ENCODE measurements at places on chromosomes 4 and X.
A peak's percentile ranks its signal among the peaks of the same experiment; 100 is the strongest.

DNA sequence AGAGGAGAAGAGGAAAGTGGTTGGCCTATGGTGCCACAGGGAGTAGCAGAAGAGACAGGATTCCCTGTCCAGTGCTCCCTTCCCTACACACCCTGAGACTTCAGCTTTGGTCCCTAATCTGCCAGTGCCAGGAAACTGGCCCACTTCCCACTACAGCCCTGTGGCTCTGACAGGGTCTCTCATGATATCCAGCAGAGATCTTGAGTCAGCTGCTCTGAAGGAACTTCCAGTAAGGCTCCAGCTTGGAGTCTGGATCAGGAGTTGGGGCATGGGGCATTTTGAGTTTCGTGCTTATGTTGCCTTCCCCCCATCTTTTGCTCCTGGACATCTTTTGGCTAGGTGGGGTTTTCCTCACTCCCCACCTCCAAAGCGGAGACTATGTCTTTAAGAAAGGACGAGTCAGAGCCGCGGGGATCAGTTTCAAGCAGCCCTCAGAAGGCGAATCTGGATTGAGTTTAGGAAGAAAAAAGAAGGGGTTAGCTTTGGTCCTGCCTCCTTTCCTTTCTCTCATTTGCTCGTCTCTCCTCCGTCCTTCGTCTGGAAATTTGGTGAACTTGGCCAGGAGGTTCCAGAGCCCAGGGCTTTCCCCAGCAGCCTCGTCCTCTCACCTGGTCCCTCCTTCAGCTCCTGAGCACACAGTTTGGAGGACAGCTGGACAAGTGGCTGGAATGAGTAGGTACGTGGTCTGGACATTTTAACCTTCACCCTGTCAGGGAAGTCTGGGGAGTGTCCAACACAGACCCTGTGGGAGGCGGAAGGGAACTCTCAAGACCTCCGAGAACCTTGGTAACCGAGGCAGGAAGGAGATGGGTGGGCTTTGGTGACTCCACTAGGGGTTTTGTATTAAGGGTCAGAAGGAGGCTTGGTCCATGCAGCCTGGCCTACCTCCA, 104.4 kb downstream of the RTL5 start:
- DNase-seq: no peak

- DNase-seq: no peak
Observed at GRCh38 chr4:145723336-145723735, 43.4 kb downstream of the C4orf51 start.

GRCh38 chr4:186021461-186022167, 47.3 kb upstream of the TLR3 start:
- peak; percentile 59 for DNase-seq

GRCh38 chr4:82998898-82999297, 11.7 kb downstream of the LIN54 start:
- DNase-seq: no peak

DNA sequence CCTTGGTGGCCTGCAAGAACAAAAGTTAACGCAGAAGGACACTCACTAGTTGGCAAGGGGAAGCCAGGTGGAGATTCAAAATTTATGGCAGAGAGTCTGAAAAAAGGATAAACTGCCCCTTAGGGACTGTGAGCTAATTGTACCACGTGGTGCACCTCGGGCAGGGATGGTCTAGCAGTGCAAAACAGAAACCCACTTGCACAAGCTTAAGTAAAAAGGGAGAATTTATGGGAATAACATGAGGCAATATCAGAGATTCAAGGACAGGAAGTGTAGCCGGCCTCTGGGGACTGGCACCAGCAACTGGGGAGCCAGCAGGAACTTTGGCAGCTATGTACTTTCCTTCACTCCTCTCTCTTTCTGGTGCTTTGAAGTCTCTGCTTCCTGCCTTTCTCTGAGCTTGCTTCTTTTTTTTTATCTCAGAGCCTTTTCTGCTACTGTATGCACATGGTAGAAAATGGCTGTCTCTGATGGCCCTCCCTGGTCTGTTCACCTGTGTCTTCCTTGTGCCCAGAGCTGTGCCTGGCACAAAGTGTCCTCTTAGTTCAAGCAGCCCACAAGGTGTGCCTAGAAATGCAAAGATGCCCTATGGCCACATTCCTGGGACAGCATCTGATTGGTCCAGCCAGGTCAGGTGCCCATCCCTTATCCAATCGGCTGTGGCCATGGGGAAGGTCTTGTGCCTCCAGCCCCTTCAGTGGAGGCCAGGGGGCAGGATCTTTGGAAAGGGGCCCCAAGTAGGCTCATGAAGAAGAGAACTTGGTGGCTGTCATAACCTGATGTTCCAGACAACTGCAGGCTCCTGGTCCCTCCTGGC, 114.8 kb upstream of the ATP6AP2 start:
- DNase-seq: no peak

- DNase-seq: no peak
Observed at GRCh38 chrX:125405339-125405738, 85.7 kb downstream of the TEX13C start.

GRCh38 chr4:2832309-2832980, 11.2 kb upstream of the ADD1 start:
- no peak for DNase-seq

- DNase-seq: peak; percentile 53
Observed at GRCh38 chr4:24489870-24490269, 94.5 kb downstream of the DHX15 start.

DNA sequence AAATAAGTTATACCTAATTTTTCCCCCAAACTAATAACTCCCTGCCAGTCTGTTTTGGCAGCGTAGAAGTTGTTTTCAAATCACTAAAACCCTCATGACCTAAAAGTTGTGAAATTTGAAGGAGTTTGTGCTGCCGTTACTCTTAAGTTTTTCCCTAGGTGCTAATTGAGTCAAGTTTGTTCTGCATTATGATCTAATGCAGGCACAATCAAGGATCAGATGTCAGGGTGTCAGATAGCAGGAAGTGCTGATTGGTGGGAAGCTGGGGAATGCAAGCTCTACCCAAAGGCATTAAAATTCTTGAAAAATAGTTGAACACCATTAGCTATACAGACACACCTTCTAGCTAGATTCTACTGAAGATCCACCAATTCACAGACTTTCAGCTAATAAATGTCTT, 51.9 kb downstream of the ARX start:
- DNase-seq: no peak

- DNase-seq: no peak
Observed at GRCh38 chrX:79162076-79162475, 17.6 kb downstream of the GPR174 start.

GRCh38 chr4:121597346-121597934, 99.3 kb downstream of the ANXA5 start:
- peak; percentile 14 for DNase-seq

- peak; percentile 17 for DNase-seq
Observed at GRCh38 chr4:77232653-77233052, 75.6 kb downstream of the CCNG2 start.

- DNase-seq: no peak
Observed at GRCh38 chr4:130648570-130648969, 1552.6 kb downstream of the C4orf33 start.

DNA sequence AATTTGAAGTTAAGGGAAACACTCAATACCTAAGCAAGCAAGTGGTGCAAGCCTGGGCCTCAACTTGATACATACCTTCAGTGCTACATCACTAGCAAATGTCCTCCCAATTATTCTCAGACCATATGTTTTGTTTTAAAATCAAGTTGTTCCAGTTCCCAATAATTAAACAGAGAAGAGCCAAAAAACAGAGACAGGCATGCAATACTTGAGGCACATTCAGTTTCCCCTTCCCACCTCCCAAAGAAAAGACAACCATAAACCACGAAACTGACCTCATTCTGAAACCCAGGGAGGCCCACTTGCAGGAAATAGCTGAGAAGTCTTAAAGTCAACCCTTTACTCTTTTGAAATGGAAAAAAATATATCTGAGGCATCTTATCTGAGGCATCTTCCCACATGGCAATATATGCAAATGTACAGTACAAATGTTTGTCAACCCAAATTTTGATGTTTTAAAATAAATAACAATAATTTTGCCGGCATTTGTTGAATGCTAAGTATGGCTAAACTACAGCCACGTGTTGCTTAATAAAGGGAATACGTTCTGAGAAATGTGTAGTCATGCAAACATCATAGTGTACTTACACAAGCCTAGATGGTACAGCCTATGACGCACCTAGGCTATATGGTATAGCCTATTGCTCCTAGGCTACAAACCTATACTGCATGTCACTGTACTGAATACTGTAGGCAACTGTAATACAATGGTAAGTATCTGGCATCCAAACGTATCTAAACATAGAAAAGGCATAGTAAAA, 147.5 kb downstream of the TSPAN5 start:
- DNase-seq: peak; percentile 92

GRCh38 chrX:41616255-41616654, 72.5 kb upstream of the GPR34 start:
- DNase-seq: no peak

- no peak for DNase-seq
Observed at GRCh38 chr4:139558235-139559088, 2.4 kb upstream of the SETD7 start.

- DNase-seq: no peak
Observed at GRCh38 chrX:40167850-40168479, 70.2 kb upstream of the BCOR start.

DNA sequence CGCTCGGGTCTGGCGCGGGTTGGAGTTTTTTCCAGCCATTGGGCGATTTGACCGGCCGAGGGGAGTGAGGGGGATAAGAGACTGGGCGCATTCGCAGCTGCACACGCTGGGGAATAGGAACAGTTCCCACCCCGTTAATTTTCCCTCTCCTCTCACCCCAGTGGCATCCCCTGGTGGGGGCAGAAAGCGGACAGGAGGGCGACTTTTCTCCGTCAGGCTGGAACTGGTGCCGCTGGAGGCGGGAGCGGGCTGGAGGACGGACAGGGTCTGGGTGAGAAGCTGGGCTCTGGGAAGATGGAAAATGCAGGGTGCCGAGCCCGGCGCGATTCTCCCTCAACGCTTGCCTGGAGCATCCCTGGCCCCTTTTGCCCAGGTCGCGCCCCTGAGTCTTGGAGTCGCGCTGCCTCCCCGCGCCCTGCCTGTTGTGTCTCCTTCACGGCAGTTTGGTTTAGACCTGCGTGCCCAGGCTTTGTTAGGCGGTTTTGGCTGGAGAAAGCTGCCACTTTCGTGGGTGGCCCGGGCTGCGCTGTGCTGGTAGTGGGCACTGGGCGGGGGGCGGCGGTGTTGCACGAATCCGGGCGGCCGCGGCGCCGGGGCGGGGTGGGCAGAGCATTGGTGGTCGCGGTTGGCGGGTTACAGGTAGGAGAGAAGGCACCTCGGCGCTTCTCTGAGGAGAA, 2.0 kb downstream of the ADGRL3 start:
- DNase-seq: no peak

DNA sequence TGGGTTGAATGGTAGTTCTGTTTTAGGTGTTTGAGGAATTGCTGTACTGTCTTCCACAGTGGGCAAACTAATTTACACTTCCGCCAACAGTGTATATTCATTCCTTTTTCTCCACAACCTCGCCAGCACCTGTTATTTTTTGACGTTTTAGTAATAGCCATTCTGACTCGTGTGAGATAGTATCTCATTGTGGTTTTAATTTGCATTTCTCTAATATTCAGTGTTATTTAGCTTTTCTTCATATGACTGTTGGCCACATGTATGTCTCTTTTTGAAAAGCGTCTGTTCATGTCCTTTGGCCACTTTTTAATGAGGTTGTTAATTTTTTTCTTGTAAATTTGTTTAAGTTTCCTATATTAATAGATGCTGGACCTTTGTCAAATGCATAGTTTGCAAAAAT, 26.9 kb upstream of the WDR17 start:
- no peak for DNase-seq

DNA sequence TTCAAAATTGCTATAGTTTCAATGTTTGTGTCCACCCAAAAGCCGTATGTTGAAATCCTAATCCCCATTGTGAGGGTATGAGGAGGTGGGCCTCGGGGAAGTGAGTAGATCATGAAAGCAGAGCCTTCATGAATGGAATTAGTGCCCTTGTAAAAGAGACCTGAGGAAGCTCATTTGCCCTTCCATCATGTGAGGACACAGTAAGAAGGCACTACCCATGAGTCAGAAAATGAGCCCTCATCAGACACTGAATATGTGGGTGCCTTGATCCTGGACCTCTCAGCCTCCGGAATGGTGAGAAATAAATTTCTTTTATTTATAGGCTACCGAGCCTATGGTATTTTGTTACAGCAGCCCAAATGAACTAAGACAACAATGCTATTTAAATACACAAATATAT, 57.7 kb upstream of the EFHC2 start:
- no peak for DNase-seq

DNA sequence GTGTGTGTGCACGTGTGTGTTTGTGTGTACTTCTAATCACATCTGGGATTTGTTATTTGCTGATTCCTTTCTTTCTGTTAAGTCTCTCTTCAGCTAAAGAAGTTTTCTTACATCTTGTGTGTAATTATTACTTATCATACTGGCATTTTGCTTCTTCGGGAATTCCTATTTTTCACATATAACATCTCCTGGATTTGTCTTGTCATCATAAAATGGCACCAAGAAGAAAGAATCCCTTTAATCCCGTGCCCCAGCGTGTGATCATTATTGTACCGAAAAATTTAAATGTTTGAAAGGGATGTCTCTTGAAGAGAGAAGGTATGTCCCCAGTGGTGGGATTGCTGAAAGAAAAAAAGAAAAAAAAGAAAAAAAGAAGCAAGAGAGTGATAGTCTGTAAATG, 72.3 kb downstream of the ZFX start:
- no peak for DNase-seq

GRCh38 chr4:5575941-5576340, 132.4 kb downstream of the EVC2 start:
- no peak for DNase-seq

DNA sequence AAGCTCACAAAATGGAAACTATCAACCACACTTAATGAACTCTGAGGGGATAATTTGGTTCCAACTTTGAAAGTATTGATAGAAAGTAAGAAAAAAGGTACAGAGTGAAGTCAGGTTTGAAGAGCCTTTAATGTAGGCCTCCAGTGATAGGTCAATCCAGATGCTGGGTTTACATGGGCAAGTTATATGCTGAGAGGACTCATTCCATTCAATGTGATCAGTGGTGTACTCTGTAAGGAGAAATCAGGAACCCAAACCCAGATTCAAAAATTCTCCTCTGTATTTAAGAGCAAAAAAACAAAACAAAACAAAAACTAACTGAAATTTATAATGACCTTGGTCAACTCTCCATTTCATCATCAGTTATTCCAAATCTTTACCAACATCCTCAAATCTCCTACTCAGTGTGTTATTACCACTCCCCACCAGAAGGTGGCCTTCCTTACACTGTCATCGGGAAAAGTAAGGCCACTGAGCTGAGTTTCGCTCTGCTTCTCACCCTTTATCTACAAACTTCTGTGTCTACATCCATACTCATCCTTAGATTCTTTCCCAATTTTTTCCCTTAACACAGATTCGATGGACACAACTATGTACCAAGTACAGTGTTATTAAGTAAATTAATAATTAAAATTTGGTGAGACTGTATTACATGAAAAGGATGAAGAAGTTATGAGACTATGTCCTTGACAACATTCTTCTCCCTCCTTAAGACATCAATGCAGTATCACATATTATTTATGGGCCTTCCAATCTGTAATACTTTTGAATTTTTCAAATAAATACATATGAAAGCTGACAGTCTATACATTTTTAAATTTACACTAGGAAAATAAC, 88.3 kb downstream of the ZAR1 start:
- peak; percentile 87 for DNase-seq

All from fibroblast of the aortic adventitia (primary cell).